Jurkat, Clone E6-1 (cell line): ENCODE measurements at places on chromosomes 6 and 20.

- DNase-seq, result no peak
Observed at GRCh38 chr20:53445321-53445731, 148.3 kb downstream of the ZNF217 start.

GRCh38 chr6:45736134-45736533 lies 279.5 kb downstream of the CLIC5 start:
- no peak for DNase-seq

DNA sequence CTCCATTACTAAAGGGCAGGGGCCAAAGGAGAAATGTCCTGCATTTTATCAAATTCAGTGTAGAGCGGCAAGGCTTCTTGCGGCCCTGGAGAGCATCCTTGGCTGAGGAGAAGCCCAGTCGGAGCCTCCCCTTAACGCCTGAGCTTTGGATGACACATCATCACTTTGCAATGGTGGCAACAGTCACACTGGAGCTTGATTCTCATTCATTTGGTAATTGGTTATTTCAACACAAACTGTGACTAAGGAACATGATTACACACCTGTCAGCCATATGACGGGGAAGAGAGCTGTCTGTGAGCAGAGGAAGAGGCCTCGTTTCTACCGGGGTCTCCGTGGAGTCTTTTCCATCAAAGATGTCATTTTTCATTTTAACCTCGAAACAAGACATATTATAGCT lies 81.4 kb downstream of the SOBP start:
- DNase-seq, result no peak

GRCh38 chr6:159728531-159728964 lies 1.2 kb downstream of the WTAP start:
- DNase-seq, result no peak

GRCh38 chr6:113597231-113597583 lies 259.9 kb upstream of the MARCKS start:
- DNase-seq, result no peak

DNA sequence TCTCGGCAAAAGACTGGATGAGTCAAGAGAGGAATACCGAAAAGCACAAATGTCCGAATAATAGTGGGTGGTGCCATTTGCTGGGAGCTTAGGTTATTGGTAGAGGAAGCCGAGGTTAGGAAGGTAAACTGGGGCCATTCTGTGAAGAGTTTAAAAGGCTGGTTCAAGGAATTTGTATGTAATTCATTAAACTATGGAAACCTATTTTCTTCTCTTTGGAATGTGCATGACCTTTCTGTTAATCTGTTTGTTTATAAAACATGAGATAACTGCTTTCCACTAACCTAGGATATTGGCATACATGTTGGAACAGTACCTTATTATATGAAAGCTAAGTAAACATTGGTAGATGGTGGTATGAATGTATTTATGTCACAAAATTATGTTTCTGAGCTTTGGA lies 71.8 kb downstream of the LCA5 start:
- no peak for DNase-seq

- DNase-seq, result no peak
Observed at GRCh38 chr6:35716798-35717197, 20.0 kb upstream of the ARMC12 start.

- DNase-seq, result no peak
Observed at GRCh38 chr6:41073968-41074691, 1.4 kb downstream of the NFYA start.

- DNase-seq, result no peak
Observed at GRCh38 chr6:74785236-74785635, 420.6 kb downstream of the COL12A1 start.

DNA sequence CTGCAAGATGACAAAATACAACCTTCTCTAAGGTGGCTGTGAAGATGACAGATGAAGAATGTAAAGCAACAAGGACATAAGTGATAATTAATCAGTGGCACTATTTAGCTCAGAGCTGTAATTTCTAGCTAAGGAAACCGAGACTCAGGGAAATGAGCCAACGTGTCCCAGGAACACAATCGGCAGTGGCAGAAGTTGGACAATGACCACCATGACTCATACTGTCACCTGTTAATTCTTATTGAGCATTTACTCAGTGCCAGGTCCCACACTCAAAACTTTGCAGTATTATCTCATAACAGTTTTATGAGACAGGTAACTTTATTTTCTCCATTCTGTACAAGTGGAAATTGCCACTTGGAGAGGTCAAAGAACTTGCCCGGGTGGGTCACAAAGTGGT lies 55.8 kb downstream of the LAMA4 start:
- no peak for DNase-seq

DNA sequence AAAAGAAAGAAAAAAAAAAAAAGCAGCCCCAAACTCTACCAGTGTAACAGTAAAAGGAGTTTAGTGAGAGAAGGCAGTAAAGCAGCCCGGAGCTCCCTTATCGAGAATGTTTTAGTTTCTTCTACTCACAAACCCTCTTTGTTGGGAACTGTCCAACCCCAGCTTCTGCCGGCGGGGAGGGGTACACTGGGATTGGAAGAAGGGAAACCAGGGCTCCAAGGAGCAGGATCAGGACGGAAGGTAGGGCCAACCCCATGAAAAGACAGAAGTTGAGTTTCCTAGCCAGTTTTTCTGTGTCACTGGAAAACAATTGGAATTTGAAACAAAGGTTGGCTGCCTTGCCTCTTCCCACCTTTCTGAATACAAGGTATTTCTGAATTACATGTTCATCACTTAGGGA lies 66.0 kb downstream of the KIZ start:
- DNase-seq, result no peak

DNA sequence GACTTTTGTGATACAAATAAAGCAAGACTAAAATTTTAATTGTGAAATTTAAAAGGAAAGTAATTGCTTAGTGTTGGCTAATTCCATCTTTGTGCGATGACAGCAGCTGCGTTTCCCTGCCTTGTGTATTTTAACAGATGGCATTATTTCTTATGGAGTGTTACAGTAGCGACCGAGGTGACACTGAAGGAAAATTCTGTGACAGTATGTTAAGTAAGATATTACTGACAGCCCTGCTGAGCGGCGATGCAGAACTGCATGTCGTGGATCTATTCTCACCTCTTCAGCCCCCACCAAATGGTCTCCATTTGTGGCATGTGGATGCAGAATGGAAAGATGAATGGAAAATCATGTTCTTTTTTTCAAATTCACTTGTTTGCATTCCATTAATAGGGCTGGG lies 289.4 kb downstream of the RNF144B start:
- no peak for DNase-seq

DNA sequence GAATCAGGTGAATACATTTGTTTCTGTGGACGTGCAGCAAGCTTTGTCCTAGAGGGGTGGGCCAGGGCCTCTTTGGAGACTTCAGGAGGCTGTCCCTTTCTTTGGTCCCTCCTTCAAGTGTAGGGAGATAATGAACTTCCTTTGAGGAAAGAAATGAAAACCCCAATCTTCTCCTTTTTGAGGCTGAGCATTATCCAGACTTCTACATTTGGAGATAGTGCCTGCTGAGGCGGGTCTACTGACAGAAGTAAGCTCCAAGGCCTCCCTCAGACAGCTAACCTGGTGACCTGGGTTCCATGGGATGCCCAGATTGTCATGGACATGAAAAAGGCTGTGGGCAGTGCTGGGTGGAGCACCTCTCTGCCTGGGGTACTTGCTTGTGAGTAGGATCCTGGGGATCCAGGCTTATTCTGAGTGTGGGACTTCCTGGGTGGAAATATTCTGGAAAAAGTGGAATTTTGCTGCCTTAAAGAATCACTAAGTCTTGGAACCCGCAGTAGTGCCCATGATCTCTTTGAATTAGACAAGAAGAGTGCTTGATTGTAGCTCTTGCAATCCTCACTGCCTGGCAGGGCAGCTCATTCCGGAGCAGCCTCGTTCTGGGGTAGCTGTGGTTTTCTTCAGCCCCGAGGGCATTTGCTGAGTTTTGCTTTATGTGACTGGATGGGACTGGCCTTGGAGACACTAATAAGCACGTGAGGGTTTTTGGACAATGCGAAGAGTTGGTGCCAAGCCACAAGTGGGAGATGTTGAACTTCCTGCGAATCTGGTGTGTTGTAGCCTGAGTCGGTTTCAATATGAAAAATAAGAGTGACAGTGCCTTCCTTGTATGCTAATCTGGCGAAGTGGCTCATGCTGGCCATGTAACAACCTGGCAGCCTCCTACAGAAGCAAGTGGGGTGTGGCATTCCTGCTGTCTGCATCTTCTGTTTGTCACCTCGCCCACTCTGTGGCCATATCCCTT lies 28.1 kb downstream of the SNRNP48 start:
- DNase-seq, result no peak

- no peak for DNase-seq
Observed at GRCh38 chr20:38985603-38986170, 23.5 kb downstream of the DHX35 start.

DNA sequence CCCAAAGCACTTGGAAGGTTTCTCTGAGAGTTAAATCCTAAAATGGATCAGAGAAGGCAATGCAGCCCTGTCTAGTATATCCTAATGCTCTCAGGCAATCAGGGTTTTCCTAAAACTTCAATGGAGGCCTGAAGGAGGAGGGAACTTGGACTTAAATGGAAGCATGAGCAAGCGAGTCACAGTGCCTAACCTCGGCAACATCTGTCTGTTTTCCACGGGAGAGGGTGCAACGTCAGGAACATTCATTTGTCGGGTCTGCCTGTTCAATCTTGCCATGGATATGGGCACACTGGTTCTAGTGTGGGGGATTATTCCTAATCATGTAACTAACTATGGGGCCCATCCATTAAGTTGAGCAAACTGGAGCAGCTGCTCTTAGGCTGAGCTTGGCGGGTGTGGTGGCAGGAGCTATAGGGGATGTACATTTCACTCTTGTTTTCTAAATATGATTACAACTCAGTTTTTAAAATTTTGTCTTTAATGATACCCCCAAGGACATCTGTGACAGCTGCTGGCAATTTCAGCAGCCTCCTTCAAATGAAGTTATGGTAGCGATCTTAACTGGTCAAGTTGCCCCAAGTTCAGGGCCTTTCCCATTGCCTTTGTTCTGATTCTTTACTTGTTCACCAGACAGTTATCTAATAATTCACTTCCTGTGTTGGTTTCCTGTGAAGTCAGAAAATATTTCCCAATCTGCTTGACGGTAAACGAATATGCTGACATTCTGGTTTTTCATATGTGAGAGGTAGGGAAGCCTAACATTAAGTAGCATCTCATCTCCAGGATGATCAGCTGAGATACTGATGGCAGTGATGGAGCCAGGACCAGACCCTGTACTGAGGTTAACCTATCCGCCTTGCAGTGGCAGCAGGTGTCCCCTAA lies 21.6 kb downstream of the DSE start:
- DNase-seq, result peak; percentile 16

DNA sequence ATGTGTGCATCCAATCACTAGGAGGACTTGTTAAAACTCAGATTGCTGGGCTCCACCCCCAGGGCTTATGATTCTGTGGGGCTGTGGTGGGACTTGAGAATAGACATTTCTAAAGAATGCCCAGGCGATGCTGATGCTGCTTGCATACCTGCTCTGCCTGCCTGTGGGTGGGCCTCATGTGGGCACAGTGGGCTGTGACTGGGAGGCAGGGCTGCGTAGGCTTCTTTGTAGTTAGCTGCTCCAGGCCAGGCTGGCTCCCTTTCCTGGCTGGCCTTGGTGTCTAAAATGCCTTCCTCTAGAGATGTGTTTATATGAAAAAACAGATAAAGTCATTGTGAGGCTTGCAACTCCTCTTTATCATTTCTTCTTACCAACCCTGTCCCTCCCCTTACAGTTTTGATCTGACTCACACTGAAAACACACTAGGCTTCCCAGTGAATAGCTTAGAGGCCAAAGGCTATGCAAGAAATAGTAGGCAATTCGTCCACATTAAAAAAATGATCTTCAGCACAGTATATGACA lies 495.5 kb upstream of the MAP3K7 start:
- no peak for DNase-seq

DNA sequence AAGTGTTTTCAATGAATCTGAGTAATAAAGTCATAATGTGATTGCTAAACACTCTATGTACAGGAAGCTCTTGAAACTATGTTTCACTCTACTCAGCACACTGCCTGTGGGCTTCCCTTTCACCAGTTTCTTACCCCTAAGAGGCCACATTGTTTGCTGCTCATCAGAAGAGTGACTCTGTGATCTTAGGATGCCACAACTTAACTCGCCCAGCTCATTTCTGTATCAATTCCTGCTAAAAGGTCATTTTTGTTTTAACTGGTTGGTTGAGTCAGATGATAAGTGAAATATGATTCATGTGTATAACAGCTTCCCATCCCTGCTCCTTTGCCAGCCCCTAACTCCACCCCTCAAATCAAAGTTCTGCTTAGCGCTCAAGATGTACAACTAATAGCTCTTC lies 9.8 kb upstream of the NDUFAF4 start:
- DNase-seq, result no peak

GRCh38 chr20:22791877-22792525 lies 207.6 kb upstream of the FOXA2 start:
- no peak for DNase-seq

- DNase-seq, result no peak
Observed at GRCh38 chr6:137904822-137905617, 38.0 kb downstream of the TNFAIP3 start.

- no peak for DNase-seq
Observed at GRCh38 chr20:58717278-58718091, 24.9 kb downstream of the NPEPL1 start.

GRCh38 chr6:2611092-2611491 lies 139.6 kb downstream of the MYLK4 start:
- no peak for DNase-seq

DNA sequence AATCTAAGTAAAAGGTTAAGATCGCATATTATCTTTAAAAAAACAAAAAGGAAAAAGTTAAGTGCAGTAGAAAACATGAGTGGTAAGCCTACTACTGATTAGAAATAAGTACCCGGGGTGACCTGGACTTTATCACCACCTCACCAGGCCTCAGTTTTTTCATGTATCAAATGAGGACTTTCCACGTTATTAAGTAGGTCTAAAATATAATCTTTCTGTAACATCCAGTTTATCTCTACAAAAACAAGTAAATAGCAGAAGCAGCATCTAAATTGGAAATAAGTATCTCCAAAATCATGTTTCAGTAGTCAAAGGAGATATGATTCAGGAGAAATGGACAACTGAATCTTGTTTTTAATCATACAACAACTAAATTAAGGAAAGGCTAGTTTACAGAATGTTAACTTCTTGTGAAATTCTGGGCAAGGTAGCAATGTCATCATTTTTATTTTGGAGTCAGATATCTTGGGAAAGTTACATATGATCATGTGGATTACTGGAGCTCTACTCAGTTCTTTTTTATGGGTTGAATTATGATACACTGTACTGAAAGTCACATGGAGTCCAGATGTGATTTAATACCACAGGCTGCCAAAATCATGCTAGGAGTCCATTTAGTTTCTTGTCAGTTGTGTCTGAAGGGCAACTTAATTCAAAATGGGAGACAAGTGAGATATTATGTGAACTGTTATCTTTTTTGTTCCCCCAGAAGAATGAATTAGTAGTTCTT lies 114.7 kb upstream of the PRL start:
- no peak for DNase-seq

DNA sequence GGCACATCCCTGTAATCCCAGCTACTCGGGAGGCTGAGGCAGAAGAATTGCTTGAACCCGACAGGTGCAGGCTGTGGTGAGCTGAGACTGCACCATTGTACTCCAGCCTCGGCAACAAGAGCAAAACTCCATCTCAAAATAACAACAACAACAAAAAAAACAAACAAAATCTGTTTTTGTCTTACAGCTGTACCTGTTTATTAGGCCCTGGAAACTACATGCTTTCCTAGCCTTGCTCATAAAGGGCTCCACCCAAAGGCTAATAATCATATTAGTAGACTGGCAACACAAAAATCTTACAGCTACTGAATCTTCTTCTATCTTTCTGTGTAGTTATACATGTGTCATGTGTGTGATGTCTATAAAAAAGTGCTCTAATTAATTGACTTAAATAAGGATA lies 503.9 kb upstream of the EYS start:
- peak; percentile 0 for DNase-seq
